ENCODE measurements at places on chromosomes 1 and 21.

DNA sequence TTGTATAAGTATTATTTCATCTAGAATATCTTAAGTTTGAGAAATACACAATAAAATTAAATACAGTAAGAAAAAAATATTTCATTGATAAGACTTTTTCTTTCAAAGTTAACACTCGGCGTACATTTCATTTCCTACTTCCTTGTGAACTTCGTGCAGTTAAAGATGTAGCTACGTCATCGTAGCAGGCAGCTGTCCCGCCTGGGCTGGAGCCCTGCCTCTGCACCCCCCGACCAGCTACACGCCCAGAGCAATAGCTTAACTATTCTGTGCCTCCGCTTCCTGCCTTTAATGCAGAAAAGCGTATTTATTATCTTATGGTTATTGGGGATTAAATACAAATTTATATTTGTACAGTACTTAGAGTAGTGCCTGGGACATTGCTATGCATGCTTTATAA lies 53.5 kb downstream of the CLSTN1 start:
- no peak for DNase-seq

- no peak for DNase-seq
Measured at GRCh38 chr1:41583658-41584547, 99.4 kb upstream of the EDN2 start.

DNA sequence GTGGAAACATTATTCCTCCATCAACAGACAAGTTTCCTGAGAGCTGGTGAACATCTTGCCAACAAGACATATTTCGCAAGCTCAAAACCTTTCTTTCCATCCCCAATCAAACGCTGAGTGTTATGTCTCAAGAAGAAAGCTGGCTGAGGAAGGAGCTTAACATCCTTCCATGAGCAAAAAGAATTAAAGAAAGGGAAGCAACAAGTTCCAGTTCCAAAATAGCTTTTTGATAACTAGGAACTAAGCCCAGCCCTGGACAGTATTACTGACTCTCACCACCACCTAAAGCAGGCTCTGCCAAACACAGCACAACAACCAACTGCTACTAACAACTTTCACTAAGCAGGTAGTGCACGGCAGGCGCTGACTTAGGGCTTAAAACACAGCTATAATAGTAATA lies 50.2 kb downstream of the CAPZB start:
- DNase-seq: no peak

DNA sequence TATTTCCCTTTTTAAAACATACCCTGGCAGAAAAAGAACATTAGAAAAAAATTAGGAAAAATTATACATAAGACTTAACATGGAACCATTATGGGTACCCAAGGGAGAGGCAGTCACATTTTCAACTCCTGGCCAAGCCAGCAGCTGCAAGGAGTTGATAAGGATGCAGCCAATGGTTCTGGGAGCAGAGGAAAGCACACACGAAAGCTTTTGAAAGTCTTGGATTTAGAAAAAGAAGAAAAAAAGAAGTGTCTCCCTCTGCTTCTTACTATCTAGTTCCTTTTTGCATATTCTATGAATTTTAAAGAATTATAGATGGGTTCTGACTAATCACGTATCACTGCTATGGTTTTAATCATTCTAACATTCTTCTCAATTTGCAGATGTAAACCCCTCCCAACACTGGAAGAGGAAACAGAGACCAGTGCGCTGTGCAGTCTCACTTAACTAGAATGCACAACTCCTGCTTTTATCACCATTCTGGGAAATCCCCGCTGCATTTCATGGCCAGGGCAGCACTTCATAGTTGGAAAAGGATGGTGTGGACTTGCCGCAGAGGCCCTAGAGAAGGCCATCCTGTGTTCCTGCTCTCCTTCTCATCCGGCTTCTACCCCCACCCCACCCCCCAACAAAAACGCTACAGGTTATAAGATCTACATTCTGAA lies 2.7 kb upstream of the CD58 start:
- DNase-seq: no peak

- no peak for DNase-seq
Measured at GRCh38 chr1:214014730-214015129, 27.0 kb downstream of the PROX1 start.

All from memory B cell (primary cell).